Chondrocyte (in vitro differentiated cells): ENCODE measurements at places on chromosomes 5 and 9. TPM values are rescaled to one million over a fixed set of nuclear protein-coding genes. Genes with fewer than 3 reads are reported as not detected.

The UGT3A2 gene
- total RNA-seq = not detected in 3 replicates

The C9orf43 gene
- 0.19 to 0.37 TPM in 2 of 3 replicates, not detected in the other for total RNA-seq

The PRRX2 gene
- 4.9 to 5.7 TPM (median 5.0 TPM) in 3 replicates for total RNA-seq

The GPR21 gene
- 3.9 to 5.5 TPM (median 4.8 TPM) in 3 replicates for total RNA-seq

The AGXT2 gene
- not detected in 3 replicates for total RNA-seq

The SLC6A19 gene
- total RNA-seq = not detected in 3 replicates

GRCh38 chr5:73446631-73447529 lies 1.7 kb downstream of the FOXD1 start:
- peak overlapping the region; percentile 88 for H3K27ac ChIP-seq
- no peak for DNase-seq
- peaks cover 8% of the 10 kb centered on the region for H3K27me3 ChIP-seq
- peaks cover 46% of the 10 kb centered on the region for H3K4me1 ChIP-seq
- peaks cover 10% of the 10 kb centered on the region for H3K36me3 ChIP-seq

DNA sequence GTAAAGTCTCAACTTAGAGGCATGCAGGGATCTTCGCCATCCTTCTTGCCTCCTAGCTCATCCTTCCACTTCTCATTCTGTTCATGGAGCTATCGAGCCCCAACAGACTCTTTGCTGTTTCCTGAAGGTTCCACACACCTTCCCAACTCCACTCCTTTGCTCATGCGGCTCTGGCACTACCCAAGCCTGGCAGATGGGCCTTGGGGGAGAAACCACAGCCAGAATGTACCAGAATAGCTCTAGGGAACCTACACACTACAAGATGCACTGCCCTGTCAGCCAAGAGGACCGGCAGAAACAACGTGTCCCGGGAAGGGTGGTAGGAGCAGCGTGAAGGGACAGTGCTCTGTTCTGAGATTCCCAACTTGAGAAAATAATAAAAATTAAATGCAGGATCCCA lies 178.9 kb downstream of the GABBR2 start:
- no peak overlapping the region for H3K4me3 ChIP-seq
- no peak for DNase-seq
- peaks cover 27% of the 10 kb centered on the region for H3K27me3 ChIP-seq
- H3K27ac ChIP-seq = no peak overlapping the region

GRCh38 chr9:127498298-127498697 lies 47.0 kb downstream of the LRSAM1 start:
- H3K27ac ChIP-seq = no peak overlapping the region
- peaks cover 5% of the 10 kb centered on the region for H3K4me1 ChIP-seq

GRCh38 chr5:153860195-153860886 lies 178.4 kb downstream of the FAM114A2 start:
- H3K27ac ChIP-seq = no peak overlapping the region
- peaks cover 12% of the 10 kb centered on the region for H3K27me3 ChIP-seq
- DNase-seq = no peak
- peaks cover 6% of the 10 kb centered on the region for H3K4me1 ChIP-seq
- no peak overlapping the region for H3K4me3 ChIP-seq

DNA sequence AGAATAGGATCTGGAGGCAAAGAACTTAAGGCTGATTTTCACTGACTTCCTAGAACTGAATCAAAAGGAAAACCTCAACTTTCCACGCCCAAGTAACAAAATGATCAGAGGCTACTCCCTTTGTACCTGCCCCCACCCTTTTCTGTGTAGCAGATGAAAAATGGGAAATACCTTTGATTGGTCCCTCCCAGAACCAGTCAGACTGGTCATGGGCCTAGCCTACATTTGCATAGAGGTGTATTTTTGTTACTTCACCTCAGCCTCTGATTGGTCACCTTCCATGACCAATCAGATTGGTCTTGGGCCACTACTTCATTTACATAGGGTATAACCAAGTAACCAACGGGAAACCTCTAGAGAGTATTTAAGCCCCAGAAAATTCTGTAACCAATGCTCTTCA lies 1553.5 kb upstream of the C9orf72 start:
- no peaks in the 10 kb centered on the region for H3K4me1 ChIP-seq
- no peak overlapping the region for H3K27ac ChIP-seq
- no peak overlapping the region for H3K4me3 ChIP-seq
- H3K36me3 ChIP-seq = no peaks in the 10 kb centered on the region
- DNase-seq = no peak
- H3K27me3 ChIP-seq = no peaks in the 10 kb centered on the region

GRCh38 chr5:2755076-2755680 lies 3.7 kb upstream of the IRX2 start:
- peaks cover 59% of the 10 kb centered on the region for H3K4me1 ChIP-seq
- peak overlapping the region; percentile 92 for H3K4me3 ChIP-seq
- DNase-seq = no peak
- no peaks in the 10 kb centered on the region for H3K27me3 ChIP-seq

GRCh38 chr9:13143281-13143680 lies 136.2 kb downstream of the MPDZ start:
- H3K4me1 ChIP-seq = peaks cover 51% of the 10 kb centered on the region
- H3K27ac ChIP-seq = peak overlapping the region; percentile 12
- H3K36me3 ChIP-seq = peaks cover 5% of the 10 kb centered on the region
- no peak for DNase-seq
- H3K4me3 ChIP-seq = no peak overlapping the region
- no peaks in the 10 kb centered on the region for H3K27me3 ChIP-seq

- peaks cover 29% of the 10 kb centered on the region for H3K4me1 ChIP-seq
- H3K27me3 ChIP-seq = no peaks in the 10 kb centered on the region
- H3K36me3 ChIP-seq = peaks cover 59% of the 10 kb centered on the region
- no peak overlapping the region for H3K4me3 ChIP-seq
- peak overlapping the region; percentile 49 for H3K27ac ChIP-seq
- DNase-seq = no peak
Observed at GRCh38 chr9:123096987-123097386, 63.5 kb downstream of the GPR21 start.

GRCh38 chr9:114130141-114130540 lies 25.2 kb upstream of the COL27A1 start:
- H3K27me3 ChIP-seq = peaks cover 11% of the 10 kb centered on the region
- H3K27ac ChIP-seq = no peak overlapping the region
- no peak overlapping the region for H3K4me3 ChIP-seq
- peak; percentile 40 for DNase-seq

DNA sequence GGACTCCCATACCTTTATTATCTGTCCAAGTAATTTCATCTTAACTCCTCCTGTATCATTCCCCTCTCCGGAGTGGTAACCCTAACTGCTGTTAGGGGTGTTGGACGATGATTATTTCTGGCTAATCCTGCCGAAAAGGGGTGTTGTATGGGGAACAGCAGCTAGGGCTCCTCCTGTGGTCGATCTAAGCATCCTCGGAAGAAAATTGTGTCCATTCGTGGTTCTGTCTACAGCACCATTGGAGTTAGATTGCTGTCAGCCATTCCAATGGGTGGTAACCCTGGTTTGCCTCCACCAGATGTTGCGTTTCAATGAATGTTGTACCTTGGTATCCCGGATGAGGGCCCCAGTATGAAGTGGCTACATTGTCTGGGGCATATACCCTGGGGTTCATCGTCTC lies 35.6 kb upstream of the LMNB1 start:
- H3K4me3 ChIP-seq = no peak overlapping the region
- no peak for DNase-seq
- peaks cover 3% of the 10 kb centered on the region for H3K36me3 ChIP-seq

GRCh38 chr5:160197341-160198144 lies 31.8 kb upstream of the FABP6 start:
- H3K27ac ChIP-seq = peak overlapping the region; percentile 86
- peaks cover 25% of the 10 kb centered on the region for H3K4me1 ChIP-seq
- no peaks in the 10 kb centered on the region for H3K27me3 ChIP-seq
- H3K4me3 ChIP-seq = no peak overlapping the region
- no peak for DNase-seq
- no peaks in the 10 kb centered on the region for H3K36me3 ChIP-seq

GRCh38 chr5:139745132-139745799 lies 50.3 kb upstream of the PSD2 start:
- peak overlapping the region; percentile 91 for H3K27ac ChIP-seq
- no peaks in the 10 kb centered on the region for H3K36me3 ChIP-seq
- DNase-seq = no peak
- H3K4me1 ChIP-seq = peaks cover 80% of the 10 kb centered on the region
- H3K4me3 ChIP-seq = no peak overlapping the region
